ENCODE measurements at places on chromosomes 1 and 21.

GRCh38 chr1:66757722-66758240 is 5.5 kb downstream of the DYNLT5 start:
- no peak for DNase-seq

DNA sequence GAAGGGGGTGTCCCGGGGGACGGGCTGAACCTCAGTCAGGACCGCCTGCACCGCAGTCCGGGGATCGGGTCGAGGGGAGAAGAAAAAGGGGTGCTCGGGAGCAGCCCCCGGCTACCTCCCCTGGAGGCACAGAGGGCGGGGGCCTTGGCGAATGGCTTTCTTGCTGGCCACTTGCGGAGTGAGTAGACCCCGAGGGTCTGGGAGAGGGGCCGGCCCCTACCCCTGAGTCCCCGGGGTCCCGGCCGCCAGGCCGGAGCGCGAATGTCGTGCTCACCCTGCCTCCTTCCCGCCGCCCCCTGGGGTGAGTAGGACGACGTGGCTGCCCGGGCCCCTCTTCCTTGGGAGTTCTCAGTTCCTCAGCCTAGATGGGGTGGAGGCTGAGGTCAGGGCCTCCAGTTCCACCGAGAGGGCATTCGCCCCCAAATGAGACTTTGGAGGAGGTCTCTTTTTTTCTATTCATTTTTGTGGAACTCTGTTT is 113.0 kb downstream of the OSBPL9 start:
- no peak for DNase-seq

DNA sequence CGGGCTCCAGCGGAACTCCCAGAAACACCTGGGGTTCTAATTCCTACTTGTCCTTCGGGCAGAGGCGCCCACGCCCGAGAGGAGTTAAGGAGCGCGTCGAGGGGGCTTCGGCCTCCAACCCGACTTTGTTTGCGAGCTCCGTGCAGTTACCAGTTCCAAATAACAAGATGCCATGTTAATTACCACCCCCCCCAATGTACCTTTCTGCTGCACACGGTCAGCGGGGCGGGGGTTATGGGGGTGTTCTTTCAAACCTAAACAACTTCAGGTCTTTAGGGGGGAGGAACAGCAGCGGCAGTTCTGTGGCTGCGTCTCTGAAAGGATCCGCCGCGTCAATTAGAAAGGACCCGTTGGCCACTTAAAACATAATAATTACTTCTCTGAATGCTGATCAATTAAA is 114.8 kb downstream of the PRDM16 start:
- no peak for DNase-seq

DNA sequence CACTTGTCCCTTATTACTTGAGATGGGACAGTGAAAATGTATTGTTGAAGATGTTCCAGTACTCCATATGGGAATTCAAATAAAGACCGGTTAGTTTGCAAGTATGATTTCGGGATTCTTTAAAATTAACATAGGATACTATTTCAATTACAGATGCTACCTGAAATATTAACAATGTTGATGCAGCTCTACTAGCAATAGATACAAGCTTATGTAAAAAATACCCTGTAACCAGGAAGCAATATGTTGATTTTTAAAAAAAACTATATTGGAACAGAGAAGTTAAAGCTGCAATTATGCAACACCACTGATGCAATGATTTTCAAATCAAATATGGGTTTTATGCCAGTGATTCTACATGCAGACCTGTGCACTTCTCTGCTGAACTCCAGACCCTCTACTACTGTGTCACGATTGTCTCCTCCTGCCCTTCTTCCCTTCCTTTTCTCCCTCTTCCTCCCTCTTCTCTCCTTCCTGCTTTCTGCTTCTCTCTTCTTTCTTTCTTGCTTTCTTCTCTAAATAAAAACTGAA is 179.2 kb downstream of the ATP6V1G3 start:
- no peak for DNase-seq

DNA sequence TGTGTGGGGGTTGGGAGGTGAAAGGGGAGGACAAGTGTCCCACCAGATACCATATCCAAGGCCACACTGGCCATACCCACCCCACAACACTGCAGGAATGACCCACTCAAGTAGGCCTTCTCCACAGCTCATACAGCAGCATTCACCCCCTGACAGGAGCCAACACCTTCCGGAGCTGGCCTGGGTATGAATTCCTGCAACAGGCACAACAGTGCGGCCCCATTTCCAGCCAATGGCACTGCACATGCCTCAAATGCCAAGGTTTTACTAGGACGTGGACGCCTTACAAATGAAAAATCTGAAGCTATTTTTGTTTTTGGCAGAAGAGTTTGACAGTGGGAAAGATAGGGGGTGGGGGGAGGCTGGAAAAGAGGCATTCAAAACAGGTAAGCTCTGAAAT is 2.0 kb downstream of the KCND3 start:
- no peak for DNase-seq

DNA sequence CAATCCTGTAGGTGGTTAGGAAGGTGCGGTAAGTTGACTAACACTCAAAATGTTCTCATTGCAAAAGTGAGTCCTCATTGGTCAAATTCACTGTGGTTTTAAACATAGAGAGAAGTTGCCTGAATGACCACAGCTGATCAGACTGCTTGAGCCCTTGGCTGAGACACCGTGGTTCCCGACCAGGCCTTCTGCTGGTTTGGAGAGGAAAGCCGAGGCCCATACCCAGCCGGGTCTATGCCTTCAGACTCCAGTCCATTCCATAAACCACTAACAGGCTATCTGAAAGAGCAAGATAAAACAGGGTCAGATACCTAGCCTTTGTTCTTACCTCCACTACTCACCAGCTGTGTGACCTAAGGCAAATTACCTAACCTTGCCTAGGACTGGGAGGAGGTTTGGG is 133.9 kb downstream of the LMX1A start:
- no peak for DNase-seq

GRCh38 chr1:70528590-70529333 is 117.7 kb downstream of the CTH start:
- DNase-seq, result no peak

- DNase-seq, result peak; percentile 38
Observed at GRCh38 chr1:20185834-20186782, at the start of the genes PLA2G2C and UBXN10. TSS of gene PLA2G2C (minus strand) at chr1:20186518. CDS start at chr1:20177363, 9,155 bp downstream. TSS of gene UBXN10 (plus strand) at chr1:20186096. CDS start at chr1:20190562, 4,466 bp downstream.

GRCh38 chr1:166676981-166677380 is 162.3 kb upstream of the POGK start:
- no peak for DNase-seq

DNA sequence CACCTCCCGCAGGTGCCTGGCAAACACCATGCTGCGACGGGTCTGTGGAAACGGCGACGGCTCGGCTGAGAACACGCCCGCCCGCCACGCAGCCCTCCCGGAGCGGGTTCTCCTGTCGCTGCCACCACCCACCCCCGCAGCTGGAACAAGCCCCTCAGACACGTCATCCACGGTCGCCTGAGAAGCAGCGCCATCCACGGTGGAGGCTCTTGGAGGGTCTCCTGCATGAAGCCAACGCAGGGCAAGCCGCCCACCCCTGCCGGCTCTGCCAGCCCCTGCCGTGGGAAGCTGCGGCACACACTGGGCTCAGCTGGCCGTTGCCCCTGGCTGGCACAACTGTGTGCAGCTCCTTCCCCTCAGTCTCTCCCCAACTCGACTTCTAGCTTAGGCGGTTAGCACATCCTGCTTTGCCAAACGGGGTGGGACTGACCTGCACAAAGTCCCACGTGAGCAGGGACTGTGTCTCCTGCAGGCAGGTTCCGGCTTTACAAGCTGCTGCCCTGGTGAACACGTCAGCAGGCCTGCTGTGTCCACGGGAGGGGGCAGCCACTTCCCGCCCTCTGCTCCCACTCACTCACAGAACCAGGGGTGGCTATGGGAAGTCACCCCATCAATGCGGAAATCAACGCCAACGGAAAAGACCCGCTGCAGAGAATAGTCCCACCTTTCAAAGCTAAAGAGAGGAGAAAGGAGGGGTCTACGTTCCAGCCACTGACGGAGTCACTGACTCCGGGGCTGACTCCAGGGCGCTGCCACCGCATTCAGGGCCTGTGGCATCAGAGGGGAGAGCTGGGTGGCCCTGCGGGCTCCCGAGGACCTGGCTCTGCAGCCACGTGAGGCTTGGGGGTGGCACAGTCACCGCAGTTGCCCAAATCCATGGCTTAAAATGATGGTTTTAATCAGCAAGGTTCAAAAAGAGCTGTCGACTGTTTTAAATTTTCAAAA is 10.3 kb downstream of the POFUT2 start:
- DNase-seq, result no peak

DNA sequence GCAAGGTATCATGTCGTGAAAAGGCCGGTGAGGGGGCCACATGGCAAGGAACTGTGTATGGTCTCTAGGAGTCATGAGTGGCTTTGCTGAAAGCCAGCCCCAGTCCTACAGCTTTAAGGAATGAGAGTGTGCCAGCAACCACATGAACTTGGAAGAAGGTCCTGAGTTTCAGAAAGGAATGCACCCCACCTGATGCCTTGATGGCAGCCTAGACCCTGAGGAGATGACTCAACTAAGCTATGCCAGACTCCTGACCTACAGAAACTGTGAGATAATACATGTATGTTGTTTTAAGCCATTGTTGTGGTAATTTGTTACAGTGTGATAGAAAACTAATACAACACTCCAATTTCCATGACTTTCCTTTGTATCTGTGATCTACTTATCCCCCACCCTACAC is 33.5 kb upstream of the AKT3 start:
- DNase-seq, result no peak

DNA sequence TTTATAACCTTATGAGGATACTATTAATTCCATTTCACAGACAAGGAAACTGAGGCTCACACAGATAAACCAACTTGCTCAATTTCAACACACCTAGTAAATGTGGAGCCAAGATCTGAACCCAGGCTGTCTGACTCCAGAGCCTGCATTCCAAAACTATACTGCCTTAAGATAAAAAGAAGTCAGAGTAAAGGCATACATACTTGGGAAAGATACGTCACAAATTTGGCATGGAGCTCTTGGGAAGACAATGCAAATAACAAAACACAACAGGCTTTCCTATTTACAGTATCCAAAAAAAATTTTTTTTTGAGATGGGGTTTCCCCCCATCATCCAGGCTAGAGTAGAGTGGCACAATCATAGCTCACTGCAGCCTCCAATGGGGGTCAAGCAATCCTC is 5.9 kb downstream of the AKT3 start:
- no peak for DNase-seq

DNA sequence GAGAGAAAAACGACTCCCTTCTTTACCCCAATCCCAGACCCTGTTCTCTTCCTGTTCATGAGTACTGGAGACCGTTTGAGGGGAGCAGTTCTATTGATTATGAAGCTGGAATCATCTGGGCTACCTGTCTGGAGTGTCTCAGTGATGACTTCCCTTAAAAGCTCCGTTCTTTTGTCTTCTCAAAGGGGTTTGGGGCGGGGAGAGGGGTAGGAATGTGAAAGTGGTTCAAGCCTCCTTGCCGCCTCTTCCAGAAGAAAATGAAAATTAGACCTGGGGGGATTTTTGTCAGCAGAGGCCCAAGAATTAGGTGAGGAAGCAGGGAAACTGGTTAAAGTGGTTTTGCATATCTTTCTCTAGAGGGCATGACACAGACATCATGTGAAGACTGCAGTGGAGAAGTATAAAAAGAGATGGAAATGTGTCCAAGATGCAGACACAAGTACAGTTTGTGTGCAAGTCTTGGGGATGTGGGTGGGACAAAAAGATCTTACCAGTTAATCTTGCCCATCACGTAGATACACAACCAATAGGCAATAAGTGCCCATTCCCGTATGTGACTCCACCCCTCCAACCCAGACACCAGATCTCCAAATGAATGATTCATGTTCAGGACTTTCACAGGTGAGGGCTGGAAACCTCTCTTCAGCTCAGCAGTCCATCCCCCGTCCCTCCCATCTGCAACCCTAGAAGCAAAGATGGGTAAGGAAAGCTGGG is 470 bp upstream of the MTMR11 start:
- no peak for DNase-seq

DNA sequence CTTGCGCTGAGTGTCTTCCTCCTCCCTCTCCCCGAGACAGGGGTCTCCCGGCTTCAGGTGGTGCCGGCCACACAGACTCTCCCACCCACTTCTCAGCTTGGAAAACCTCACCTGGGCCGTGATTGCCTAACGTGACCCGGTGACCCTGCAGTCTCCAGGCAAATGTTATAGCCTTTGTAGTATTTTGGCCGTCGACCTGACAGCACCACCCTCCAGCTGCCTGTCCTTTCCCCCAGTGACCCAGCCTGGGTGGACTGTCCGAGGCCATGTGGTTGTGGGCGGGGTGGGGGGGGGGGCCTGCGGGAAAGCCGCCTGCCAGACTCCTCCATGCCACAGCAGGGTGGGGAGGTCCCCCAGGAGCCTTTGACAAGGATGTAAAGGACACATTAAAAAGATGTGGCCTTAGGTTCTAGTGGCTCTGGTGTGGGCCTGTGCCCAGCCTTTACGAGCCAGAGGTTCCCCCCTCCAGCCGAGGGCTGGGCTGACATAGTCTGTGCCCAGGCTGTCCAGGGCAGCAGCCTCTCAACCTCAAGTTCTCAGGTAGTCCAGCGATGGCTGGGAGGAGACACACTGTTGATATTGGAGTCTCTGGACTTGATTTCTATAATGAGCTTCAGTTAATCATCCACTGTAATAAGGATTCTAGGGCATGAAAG is 8.1 kb downstream of the TOR3A start:
- no peak for DNase-seq
